ENCODE measurements at places on chromosomes 5 and 9.
A peak's percentile ranks its signal among the peaks of the same experiment; 100 is the strongest.

DNA sequence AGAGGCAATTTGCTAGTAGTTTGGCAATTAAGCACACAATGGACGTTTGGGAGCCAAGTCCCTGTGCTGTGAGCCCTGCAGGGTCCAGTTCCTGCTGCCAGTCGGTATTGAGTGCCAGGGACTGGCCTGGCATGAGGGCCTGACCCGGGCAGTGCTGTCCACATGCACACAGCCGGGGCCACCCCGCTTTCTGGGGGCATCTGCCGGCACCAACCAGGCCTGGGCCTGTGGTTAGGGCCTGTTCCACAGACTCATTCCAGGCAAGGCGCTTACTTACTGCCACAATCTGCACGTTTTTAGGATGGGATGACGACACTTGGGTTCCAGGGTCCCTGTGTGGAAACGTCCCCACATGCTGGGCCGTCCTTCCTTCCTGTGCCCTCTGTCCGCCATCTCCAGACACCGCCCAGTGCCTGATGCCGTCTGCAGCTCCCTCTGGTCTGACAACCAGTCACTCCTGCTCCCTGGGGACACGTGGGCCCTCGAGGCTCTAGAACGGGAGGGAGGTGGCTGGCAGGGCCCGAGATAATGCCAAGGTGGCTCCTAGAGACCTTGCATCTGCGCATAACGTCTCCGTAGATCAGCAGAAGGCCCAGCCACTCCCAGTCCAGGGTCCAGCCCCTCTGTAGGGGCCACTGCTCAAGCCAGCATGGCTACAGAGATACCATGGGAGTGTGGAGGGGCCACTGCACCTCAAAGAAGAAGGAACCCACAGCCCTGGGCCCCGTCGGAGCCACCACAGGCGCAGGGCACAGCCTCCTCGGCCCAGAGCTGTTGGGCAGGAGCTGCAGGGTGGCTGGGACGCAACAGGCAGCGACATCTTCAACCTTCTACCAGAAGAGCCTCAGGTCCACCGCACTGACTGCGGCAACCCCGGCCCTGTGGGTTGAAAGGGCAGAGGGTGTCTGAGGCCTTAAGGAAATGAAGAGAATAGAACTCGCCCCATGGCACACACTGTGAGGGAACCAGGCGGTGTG lies 24.7 kb downstream of the SLC9A3 start:
- DNase-seq: no peak

DNA sequence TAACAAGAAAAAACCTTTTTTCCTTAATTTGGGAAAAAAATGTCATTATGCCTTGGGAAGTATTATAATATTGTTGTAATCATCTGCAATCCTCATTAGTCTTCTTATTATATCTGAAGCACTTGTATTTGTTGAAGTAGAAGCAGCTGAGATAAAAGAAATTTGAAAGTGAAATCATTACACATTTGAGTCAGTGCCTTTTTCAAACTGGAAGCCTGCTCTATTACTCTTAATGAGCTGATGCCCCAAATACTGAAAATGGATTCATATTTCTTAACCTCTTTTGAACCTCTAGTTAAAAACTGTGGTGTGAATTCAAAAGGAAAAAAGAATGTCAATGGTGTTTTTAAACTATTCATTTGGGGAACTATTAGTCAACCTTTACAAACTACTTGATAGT lies 1027.7 kb downstream of the NR2F1-AS1 start:
- no peak for DNase-seq

DNA sequence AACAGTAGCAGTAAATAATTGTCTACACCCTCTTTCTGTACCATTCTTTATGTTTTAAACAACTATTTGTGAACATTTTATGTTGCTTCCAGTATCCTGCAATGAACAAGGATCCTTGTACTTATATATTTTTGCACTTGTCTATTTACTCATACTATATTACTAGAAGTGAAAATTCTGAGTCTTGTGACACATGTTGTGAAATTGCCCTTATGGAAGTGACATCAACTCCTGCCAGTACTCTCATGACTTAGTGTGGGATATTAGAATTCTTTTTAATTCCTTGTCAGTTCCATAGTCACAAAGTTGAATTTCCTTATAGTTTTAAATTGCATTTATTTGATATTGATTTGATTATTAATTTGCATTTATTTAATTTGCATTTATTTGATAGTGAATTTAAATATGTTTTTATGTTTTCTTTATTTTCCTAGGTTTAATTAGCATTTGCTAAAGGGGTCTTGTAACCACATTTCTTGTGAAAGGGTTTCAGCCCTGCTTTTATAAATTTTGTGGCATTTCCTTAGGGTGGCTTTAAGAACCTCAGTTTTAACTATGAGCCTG lies 27.7 kb downstream of the PARP8 start:
- no peak for DNase-seq

GRCh38 chr5:88707216-88707965 lies 175.6 kb downstream of the MEF2C start:
- no peak for DNase-seq

DNA sequence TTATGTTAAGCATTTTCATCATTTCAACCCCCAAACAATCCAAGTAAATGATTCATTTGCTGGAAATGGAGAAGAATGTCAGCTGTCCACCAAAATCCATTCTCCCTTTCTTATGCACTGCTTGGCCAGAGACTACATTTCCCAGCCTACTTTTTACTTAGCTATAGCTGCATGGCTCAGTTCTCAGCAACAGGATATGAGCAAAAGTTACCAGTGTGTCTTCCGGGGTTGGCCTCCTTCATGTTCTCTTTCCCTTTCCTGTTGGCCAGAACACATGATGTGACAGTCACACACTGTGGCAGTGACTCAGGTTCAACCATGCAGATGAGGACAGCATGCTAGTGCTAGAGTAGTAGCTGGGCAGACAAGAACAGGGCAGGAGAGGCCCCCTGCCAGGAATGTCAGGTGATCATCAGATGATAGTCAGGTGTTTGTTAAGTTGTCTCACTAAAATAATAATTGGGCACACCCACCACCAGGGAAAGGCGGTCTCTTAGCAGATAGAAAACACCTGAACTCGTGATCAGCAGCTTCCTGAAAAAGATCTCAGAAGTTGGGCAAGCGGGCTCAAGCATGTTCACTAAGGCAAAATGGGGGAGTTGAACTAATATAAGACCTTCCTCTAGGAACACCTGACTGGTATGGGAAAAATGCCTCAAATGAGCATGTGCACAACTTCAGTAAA lies 12.2 kb downstream of the GPR150 start:
- DNase-seq: peak; percentile 63

DNA sequence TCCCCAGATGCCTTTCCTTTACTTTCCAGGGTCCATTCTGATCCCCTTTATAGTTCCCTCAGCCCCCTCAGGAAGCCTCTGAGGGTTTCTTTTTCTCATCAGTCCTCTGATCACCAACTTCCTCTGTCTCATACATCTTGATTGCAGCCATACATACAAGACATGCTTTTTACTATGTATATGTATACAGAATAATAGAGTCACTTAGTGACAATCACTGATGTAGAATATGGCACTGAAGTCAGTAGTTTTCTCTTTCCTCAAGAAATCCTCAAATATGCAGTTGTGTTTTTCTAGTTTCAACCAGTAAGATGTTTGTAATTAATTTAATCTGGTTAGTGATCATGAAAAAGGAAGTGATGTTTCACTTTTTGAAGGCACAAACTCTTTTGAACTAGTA lies 364.1 kb downstream of the MAN2A1 start:
- DNase-seq: no peak

- DNase-seq: no peak
Measured at GRCh38 chr9:129237803-129238202, 59.7 kb upstream of the IER5L start.

DNA sequence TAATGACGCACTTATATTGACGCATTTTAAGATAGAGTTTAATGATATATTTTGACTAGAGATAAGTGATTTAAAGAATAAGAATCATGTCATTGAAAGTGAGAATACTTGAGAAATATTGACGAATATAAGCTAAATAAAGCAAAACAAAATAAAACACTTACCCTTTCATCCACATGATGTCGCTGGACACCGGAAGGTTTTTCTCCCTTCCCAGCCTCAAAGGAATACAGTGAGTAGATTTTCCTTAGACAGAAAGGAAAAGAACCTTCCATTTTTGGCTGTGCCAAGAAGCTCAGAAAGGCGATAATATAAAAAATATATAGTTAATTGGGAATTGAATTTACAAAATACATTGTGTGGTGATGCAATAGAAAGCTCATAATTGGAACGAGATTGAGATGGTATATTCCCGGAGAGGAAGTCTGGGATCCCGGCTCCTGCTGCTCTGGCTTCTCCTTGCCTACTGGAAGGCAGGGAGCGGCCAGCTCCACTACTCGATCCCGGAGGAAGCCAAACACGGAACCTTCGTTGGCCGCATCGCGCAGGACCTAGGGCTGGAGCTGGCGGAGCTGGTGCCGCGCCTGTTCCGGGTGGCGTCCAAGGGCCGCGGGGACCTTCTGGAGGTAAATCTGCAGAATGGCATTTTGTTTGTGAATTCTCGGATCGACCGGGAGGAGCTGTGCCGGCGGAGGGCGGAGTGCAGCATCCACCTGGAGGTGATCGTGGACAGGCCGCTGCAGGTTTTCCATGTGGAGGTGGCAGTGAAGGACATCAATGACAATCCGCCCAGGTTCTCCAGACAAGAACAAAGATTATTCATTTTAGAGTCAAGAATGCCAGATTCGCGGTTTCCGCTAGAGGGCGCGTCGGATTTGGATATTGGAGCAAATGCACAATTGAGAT lies at the start of gene PCDHA5:
TSS of gene PCDHA5 (plus strand) at position 239 of the 906 bp plus-strand sequence.
- DNase-seq: peak; percentile 28

- no peak for DNase-seq
Measured at GRCh38 chr5:58366461-58366860, 93.4 kb downstream of the PLK2 start.

Measured in stimulated activated CD4-positive, alpha-beta T cell treated with anti-CD3 and anti-CD28 coated beads, TNF-alpha, amount 100 ng/mL, for 24 hours (primary cell).